NCI-H146 (cell line): ENCODE measurements at places on chromosomes 3 and 15.
A peak's percentile ranks its signal among the peaks of the same experiment; 100 is the strongest.

DNA sequence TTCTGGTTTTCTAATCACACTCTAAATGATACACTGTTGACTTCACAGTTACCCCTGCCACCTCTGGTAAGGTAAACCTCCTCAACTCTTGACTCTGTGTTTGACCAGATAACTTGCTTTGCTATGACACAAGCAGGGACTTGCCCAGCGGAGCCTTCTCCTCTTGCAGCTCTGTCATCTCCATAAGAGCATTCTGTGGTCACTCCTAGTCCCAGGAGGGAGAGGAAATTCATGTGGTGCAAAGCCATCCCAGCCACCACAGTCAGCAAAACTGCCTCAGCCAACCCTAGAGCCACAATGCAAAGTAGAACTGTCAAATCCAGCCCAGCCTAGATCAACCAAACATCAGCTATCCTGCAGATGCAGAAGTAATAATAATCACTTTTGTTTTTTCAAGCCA is 144.7 kb upstream of the GADL1 start:
- DNase-seq: no peak

DNA sequence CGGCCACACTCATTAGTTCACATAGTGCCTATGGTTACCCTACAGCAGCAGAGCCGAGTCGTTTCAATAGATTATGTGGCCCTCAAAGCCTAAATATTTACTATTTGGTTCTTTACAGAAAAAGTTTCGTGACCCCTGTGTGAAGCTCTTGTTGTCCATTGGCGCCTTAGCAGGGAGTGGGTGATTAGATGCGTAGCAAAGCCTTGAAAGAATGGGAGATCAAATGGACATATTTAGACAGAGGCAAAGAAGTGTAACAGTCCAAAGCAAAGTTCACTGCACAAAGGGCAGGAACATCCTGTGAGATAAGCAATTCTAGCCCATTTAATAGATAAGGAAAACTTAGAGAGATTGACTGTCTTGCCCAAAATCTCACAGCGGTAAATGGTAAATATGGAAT is 247.4 kb upstream of the TRIM42 start:
- DNase-seq: no peak

- DNase-seq: no peak
These were observed 102.0 kb upstream of the TSC22D2 start for GRCh38 chr3:150306083-150306482.

- DNase-seq: no peak
These were observed 19.2 kb downstream of the FYCO1 start for GRCh38 chr3:45976191-45977091.

- DNase-seq: peak; percentile 29
These were observed 716 bp downstream of the SELENOS start for GRCh38 chr15:101276501-101277037.

DNA sequence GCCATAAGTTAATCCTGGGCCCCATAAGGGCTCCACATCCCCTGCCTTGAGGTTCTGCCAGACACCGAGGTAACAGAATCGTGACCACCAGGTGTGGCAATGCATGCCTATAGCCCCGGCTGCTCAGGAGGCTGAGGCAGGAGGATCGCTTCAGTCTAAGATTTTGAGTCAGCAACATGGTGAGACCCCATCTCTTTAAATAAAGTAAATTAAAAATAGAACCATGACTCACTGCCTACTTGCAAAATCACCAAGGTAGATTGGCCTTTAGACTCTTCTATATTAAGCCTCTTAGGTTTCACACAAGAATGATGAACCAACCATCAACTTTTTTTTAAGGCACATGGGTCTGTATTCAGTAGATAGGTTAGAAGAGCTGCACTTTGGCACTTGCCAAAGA is 9.7 kb downstream of the WDR5B start:
- DNase-seq: no peak

- no peak for DNase-seq
These were observed 665 bp downstream of the GATM start for GRCh38 chr15:45377609-45378148.

DNA sequence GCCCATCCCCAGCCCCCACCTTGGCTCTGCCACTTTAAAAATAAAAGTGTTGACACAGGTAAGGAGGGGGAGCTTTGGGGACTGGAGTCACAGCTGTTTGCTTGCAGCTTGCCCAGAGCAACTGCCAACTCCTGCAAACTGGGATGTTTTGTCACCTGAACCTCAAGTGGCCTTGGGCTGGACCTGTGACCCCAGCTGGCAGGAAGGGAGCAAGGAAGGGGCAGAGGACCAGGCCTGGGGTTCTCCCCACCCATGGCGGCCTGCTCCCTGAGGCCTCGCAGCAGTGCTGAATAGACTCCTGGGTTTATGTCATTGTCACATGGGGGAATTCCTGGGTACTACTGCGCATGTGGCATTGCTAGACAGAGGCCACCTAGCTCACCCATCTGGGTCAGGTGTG is 246.9 kb upstream of the TLE3 start:
- DNase-seq: peak; percentile 60

GRCh38 chr3:149019580-149019979 is 28.2 kb downstream of the GYG1 start:
- DNase-seq: peak; percentile 22

DNA sequence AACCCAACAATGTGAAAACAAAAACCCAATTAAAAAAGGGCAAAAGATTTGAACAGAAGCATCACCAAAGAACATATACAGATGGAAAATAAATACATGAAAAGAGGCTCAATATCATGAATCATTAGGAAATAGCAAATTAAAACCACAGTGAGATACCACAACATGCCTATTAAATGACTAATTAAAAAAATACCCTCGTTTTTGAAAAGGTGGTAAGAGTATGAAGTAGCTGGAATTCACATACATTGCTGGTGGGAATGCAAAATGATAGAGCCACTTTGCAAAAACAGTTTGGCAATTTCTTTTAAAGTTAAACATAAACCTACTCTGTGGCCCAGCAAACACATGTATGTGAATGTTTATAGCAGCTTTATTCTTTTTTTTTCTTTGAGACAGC is 75.8 kb downstream of the B3GNT5 start:
- no peak for DNase-seq

- DNase-seq: peak; percentile 82
These were observed 15.2 kb upstream of the CD47 start for GRCh38 chr3:108106031-108106430.

GRCh38 chr3:172227340-172228035 is 188.1 kb downstream of the FNDC3B start:
- no peak for DNase-seq

GRCh38 chr3:152307829-152308474 is 39.2 kb downstream of the MBNL1 start:
- no peak for DNase-seq

DNA sequence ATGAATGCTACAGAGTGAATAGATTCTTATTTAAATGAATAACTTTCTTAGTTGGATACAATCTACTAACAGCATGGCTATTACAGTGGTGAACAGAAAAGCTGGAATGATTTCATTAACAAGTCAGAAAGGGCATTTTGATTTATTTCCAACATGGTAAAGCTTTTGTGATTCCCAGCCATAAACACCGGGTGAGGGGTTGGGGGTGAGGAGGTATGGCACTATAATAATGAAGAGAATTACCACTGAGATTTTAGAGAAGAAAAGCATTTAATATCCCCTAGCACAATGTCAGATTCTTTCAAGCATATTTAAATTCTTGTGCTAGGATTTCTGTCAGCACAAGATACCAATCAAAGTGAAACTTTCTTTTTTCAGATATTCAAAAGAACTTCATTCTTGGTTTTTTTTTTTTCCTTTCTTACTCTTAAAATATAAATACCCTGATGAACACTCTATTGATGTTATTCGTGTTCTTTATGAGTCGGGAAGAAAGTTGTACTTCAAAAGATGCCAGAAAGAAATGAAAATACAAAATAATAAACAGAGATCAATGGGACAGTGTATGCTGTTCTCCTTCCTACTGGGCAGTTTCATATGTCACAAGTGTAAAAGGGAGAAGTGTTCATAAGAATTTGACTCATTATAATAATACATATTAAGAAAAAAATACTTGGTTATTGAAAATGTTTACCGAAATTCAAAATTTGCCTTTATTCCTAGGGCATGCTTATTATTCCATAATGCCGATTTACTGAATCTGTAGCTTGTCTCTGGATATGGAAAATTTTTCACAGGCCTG is 522.8 kb downstream of the CADM2 start:
- no peak for DNase-seq

- no peak for DNase-seq
These were observed 368.0 kb downstream of the MFSD1 start for GRCh38 chr3:159169828-159170227.

DNA sequence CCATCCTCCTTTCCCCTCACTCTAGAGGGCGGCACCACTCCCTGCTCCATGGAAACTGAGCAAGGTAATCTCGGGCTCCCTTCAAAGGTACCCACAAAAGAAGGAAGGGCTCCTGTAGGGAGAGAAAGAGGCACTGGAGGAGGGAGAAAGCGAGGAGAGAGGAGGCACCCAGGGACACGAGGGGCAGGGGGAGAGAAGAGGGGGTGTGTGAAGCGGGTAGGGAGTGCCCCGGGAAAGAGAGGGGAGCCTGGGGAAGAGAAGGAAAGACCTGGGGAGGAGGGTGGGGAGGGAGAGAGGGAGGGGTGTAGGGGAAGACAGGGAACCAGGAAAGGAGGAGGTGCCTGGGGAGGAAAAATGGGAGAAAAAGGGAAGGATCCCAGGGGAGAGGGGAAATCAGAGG is 523 bp downstream of the VILL start:
- no peak for DNase-seq

DNA sequence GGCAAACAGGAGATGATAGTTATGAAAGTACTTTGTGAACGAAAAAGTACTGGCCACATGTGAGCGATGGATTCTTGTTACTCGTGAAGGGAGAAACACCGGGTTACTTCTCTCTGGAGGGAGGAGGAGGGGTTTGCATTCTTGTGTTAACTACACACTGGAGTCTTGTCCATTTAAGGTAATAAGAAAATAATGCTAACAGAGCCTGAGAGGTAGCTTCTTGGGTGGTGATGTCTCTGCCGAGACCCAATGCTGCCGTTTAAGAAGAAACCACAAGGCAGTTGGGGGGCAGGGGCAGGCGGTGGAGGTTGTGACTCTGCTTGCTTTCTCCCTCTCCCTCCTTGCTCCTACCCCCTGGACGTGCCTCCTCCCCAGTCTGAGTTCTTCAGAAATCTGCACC is 100.9 kb upstream of the ROPN1 start:
- DNase-seq: no peak

- no peak for DNase-seq
These were observed 172.0 kb upstream of the HES1 start for GRCh38 chr3:193963808-193964516.
